ENCODE measurements at places on chromosomes 6 and 20. TPM values are rescaled to one million over a fixed set of nuclear protein-coding genes. Genes with fewer than 3 reads are reported as not detected.

DEF6 gene
- 28.7 TPM for total RNA-seq

KIF6 gene
- total RNA-seq: 0.14 TPM

RHAG gene
- not detected for total RNA-seq

PDYN gene
- total RNA-seq: not detected

SLC17A1 gene
- not detected for total RNA-seq

REV3L gene
- 14.1 TPM for total RNA-seq

GABRR2 gene
- not detected for total RNA-seq

BPIFB1 gene
- not detected for total RNA-seq

TAGAP gene
- 0.07 TPM for total RNA-seq

DEFB123 gene
- total RNA-seq: not detected

UBD gene
- total RNA-seq: not detected

PROKR2 gene
- total RNA-seq: not detected

C20orf202 gene
- not detected for total RNA-seq

C6orf15 gene
- total RNA-seq: 0.68 TPM

GSTA2 gene
- total RNA-seq: not detected

DNMT3B gene
- 2.6 TPM for total RNA-seq

PHACTR3 gene
- 34.0 TPM for total RNA-seq

HLA-DQA2 gene
- not detected for total RNA-seq

WFDC10B gene
- total RNA-seq: not detected

CDSN gene
- 0.88 TPM for total RNA-seq

TLDC2 gene
- total RNA-seq: not detected

MEI4 gene
- total RNA-seq: not detected

DOK5 gene
- not detected for total RNA-seq
